CD4-positive, alpha-beta T cell treated with Interleukin-1 beta for 1 hour (primary cell): ENCODE measurements at places on chromosomes 5 and 9.

GRCh38 chr9:134381671-134382516 lies 55.6 kb downstream of the RXRA start:
- DNase-seq: peak; percentile 73

- no peak for DNase-seq
Observed at GRCh38 chr9:20593105-20593504, 29.2 kb downstream of the MLLT3 start.

- DNase-seq: no peak
Observed at GRCh38 chr5:74319076-74319475, 321.5 kb downstream of the ENC1 start.

DNA sequence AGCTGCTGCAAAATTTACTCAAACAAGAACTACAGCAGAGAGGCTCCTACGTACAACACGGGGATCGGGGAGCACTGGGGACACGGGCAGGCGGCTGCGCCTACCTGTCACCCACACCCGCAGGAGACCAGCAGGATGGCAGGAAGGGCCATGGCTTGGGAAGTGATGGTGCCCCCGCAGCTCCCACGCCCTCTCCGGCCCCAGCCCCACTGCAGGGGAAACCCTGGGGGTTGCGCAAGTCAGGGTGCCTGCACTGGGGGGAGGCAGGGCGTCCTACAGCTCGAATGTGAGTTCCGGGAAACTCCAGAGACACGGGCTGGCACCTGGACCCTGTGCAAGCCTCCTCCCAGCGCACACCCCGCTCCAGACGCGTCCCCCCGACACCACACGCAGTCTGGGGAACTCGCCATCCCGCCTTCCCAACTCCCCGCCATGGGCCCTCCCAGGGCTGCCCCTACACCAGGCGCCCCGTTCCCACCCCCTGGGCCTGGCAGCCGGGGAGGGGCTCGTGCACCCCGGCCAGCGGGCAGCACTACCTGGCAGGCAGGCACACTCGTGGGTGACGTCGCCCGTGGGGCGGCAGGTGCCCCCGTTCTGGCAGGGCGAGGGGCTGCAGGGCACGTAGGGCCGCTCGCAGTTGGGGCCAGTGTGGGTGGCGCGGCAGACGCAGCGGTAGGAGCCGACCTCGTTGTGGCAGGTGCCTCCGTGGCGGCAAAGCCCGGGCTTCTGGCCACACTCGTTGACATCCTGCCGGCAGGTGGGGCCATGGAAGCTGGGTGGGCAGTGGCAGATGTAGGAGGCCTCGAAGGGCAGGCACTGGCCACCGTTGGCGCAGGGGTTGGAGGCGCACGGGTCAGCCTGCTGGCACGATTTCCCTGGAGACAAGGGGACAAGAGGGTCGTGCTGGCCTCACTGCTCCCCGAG lies 23.3 kb downstream of the NOTCH1 start:
- peak; percentile 56 for DNase-seq

- DNase-seq: no peak
Observed at GRCh38 chr5:2529371-2530092, 221.9 kb downstream of the IRX2 start.

DNA sequence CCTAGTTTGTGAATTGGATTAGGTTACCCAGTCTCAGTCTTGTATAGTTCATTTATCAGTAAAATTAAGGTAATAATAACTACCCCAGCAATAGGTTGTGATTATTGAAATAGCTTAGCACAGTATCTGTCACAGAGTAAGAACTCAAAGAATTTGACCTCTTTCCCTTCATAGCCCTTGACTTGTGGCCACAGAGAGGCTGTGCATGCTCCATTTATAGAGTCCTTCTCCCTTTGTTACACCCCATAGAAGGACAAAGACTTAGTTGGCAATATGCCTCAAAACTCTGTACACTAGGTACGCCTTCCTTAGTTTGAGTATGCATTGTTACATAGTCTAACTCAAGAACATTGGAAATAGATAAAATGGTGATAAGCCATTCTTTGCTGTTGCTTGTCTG lies 257.2 kb downstream of the KCTD16 start:
- no peak for DNase-seq

DNA sequence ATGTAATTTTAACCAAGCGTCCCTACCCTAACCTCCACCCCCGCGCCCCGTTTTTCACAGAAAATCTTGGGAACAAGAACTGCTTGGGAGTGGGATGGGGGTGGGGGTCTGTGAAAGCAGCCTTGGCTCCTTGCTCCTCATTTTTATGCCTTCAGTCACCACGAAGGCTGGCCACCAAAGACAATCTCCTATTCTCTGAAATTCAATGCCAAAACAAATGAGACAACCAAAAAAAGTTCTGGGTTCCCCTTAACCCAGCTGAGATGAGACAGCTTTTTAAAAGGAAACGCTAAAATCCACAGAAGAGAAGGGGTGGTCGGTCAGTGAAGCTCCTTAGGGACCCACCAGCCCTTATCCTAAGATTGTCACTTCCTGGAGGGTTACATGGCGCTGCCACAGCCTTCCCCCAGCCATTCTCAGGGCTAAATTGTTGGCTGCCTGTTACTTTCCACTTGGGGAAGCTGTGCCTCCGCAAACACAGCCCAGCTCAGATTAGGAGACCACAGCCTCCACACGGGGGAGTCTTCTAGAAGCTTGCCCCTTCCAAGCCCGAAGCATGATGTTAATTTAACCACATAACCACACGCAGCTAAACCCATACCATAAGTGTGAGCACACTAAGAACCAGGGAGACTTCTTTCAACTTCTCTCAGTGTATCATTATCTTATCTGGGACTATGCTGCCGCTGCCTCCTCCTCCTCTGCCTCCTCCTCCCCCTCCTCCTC lies 136.3 kb downstream of the FOXD1 start:
- DNase-seq: peak; percentile 28

- no peak for DNase-seq
Observed at GRCh38 chr5:55427157-55427556, 107.6 kb downstream of the PLPP1 start.

DNA sequence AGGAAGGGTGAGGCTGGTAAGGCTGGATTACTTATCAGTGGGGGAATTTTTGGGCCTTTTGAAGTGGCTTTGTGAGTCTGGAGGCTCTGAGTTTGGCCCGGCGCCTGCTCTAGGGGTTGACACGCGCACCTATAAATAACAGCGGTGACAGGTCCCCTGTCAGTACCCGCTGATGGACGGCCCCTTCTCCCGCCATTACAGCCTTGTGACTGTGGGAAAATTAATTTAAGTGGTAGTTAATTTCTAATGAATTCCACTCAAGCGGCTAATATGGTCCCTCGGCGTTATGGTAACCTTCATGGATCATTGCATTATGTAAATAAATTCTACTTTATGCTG lies 16.5 kb downstream of the MRPL36 start:
- DNase-seq: no peak

DNA sequence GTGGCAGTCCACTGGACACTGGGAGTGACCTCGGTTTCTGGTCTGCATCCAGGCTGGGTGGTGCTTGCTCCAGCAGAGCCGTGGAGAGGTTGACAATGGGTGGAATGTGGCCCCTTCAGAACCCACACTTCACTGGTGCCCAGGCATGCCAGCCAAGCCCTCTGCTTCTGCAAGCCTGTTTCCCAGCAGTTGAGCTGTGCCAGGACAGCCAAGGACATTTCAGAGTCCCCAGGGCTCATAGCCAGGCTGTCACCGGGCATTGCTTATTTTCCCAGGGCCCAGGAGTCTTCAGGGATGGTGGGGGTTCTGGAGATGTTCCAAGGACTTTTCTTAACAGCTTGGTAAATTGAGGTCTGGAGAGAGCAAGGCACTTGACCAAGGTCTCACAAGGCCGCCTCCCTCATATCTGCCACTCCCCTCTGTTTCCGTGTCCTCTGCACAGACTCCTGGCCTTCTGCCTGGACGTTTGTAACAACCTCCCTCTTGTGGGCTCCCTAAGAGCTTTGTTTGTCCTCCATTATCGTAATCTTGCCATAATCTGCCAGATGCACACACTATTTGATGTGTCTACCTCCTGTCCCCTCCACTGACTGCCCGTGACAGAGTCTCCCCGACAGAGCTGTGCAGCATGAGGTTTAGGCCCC lies 3.8 kb upstream of the NDST1 start:
- DNase-seq: no peak

- DNase-seq: no peak
Observed at GRCh38 chr9:108134486-108135128, 645.0 kb upstream of the KLF4 start.

DNA sequence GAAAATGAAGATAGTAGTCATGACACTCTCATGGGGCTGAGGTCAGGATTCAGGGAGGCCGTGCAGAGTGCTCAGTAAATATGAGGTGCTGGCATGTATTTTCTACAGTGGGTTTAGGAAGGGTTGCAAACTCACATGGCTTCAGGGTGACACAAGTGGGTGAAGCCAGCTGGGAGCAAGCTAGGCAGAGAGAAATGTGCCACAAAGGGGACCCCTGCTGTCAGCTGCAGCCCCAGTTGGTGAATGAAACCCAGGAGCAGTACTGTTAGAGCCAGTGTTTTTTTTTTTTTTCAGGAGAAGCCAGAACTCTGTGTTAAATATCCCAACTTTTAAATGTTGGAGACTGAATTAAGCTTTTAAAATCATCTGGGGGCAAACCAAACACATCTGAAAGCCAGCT lies 75.3 kb downstream of the INSYN2B start:
- no peak for DNase-seq

GRCh38 chr5:126615286-126615685 lies 14.5 kb downstream of the PHAX start:
- no peak for DNase-seq

DNA sequence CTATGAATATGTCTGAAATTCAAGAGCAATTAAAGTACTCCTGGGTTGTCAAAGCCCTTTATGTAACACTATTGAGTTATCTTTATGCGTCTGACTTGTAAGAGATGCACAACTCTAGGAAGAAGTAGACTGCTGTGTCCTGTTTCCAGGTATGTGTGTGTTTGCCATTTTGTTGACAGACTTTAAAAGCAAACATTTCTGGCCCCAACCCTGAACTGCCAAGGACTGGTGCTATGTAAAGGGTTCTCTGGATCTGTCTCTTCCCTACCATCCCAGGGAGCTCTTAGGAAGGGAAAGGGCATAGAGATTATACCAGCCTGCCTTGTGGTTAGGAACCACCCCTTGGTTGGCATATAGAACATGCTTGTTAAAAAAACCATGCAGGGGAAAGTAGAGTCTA lies 12.1 kb downstream of the SLC22A5 start:
- DNase-seq: no peak

DNA sequence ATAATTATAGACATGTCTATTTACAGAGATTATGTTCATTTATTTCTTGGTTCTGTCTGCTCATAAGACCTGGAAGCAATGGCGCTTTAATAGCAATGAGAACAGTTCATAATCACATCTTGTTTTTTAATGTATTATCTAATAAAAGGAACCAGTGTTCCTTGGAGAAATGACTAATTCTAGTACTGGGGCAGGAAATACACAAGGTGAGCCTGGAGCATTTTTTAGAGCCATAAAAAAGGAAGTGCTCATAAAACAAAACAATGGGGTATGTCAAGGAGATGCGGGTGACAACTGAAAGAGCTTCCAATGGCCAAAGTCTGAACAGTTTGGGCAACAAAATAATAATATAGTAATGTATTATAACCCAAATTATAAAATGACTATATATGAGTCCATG lies 531.9 kb upstream of the CHD1 start:
- DNase-seq: no peak

GRCh38 chr9:107982001-107982400 lies 492.4 kb upstream of the KLF4 start:
- DNase-seq: no peak

- no peak for DNase-seq
Observed at GRCh38 chr9:113931140-113931539, 55.0 kb downstream of the ZNF618 start.

GRCh38 chr5:41270423-41271251 lies 57.3 kb upstream of the C6 start:
- no peak for DNase-seq

GRCh38 chr9:33393581-33393980 lies 8.8 kb downstream of the AQP7 start:
- DNase-seq: no peak

GRCh38 chr5:130102960-130103359 lies 198.7 kb downstream of the CHSY3 start:
- no peak for DNase-seq

DNA sequence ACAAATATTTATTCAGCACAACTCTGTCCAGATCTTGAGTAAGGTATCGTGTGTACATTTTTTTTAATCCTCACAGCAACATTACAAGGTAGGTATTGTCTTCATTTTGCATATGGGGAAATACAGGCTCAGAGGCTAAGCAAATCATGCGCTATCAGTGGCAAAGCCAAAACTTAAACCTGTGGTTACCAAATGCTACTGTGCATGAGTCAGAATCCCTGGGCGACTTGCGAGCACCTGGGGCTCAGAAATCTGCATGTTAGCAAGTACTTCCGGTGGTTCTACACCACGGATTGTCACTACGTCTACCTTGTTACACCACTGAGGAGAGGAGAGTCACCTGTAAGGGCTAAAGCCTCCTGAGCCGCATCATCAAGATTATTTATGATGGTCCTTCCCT lies 21.3 kb downstream of the C5orf58 start:
- peak; percentile 76 for DNase-seq

GRCh38 chr5:67575087-67575486 lies 378.5 kb upstream of the CD180 start:
- no peak for DNase-seq

GRCh38 chr9:92146610-92147009 lies 31.4 kb upstream of the SPTLC1 start:
- no peak for DNase-seq

- DNase-seq: peak; percentile 30
Observed at GRCh38 chr9:77981332-77981731, 50.3 kb downstream of the GNAQ start.

DNA sequence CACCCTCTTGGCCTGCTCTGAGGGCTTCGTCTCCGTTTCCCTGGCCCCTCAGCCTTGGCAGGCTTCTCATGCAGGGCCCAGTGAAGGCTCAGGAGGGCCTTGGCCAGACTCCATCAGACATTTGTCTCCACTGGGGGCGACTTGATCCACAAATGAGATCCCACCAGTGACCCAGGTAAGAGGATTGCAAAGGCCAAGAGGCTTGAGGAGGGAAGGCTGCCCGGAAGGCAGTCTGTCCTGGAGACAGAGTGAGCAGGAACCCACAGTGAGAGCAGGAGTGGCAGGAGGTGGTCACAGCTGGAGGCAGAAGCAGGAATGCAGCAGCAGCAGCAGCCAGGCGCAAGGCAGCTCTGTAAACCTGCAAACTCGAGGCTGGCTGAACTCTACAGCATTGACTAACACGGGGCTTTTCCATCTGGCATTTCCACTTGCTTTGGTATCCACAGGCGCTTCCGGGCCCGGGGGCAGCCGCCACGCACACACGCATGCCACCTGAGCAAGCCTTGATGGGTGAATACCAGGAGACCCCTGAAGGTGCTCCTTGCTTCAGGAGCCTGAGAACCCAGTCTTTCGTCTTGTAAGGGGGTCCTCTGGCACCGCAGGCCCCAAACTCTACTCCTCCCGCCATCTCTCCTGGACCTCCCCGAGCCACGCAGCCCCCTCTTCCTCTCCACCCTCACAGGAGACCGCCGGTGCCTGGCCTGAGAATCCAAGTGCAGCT lies 14.7 kb downstream of the MGAT1 start:
- no peak for DNase-seq

GRCh38 chr5:103389846-103390245 lies 131.3 kb downstream of the MACIR start:
- no peak for DNase-seq
